ENCODE measurements at places on chromosomes 4 and X. TPM values are rescaled to one million over a fixed set of nuclear protein-coding genes. Genes with fewer than 3 reads are reported as not detected.

The TKTL1 gene
- not detected for total RNA-seq

The F11 gene
- total RNA-seq = 2.1 TPM

The CXCL5 gene
- total RNA-seq = 8.7 TPM

The PFKFB1 gene
- total RNA-seq = not detected

The ACE2 gene
- total RNA-seq = 0.10 TPM

The PGAM4 gene
- total RNA-seq = 0.52 TPM
